ENCODE measurements at places on chromosomes 16 and 17.

- DNase-seq = no peak
Measured at GRCh38 chr17:5513628-5514027, 27.3 kb downstream of the MIS12 start.

DNA sequence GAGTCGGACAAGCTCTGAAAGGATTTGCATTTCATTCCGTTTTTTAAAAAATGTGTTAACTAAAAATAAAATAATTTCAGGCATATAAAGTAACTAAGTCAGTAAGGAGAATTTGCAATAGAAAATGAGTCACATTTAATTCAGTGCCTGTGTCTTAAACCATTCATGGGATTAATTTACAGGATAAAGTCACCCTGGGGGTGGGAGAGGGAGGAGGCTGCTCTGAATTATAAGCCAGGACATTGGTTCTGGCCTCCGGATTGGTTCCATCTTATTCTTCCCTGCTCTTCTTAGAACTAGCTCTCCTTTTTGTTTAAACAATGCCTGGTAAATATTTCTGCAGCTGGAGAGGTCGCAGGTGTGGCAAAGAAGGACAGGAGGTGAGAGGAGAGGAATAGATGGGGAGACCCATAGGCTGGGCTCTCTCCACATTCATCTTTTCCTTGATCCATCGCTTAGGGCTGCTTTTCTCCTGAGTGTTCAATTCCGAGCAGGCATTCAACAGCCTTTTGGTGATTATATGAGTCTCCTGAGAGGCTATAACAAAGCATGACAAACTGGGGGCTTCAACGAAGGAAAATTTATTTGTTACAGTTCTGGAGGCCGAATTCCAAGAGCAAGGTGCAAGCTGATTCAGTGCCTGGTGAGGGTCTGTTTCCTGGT, 319.2 kb downstream of the PHKB start:
- DNase-seq = no peak

DNA sequence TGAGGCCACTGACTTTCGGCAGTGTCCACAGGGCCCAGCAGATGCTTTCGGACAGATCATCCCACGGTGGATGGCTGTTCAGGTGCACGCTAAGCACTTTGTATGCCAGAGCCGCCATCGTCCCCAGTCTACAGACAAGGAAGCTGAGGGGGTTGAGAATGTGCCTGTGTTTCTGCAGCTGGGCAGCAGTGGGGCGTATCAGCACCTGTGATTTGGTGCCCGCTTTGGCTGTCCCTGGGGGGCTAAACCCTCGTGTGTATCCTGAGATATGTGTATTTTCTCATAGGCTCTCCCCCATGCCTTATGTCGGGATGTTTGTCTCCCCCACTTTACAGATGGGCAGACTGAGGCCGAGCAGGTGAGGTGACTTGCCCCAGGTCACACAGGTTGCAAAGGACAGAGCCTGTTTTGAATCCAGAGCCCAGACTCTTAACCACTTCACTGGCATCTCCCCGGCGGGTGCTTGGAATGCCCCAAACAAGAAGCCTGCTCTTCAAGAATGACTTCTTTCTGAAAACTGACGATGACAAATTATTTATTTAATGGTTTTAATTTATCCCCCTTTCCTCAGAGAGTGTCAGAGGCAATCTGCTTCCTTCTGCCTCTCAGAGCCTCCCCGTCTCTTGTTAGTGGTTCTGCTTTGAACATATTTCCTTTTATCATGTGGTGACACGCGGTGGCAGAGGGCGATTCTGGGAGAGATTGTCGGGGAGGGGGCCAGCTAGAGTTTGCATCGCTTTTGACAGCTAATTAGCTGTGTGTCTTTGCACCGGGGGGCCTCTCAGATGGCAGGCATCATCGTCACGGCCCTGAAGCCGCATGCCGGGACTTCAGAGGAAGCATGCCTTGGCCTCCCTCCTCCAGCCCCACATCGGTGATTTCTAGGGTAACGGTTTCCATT, 149.6 kb upstream of the CIBAR2 start:
- DNase-seq = no peak

- DNase-seq = no peak
Measured at GRCh38 chr16:14502256-14502875, 127.7 kb downstream of the PARN start.

GRCh38 chr17:12007466-12007865, 10.2 kb upstream of the ZNF18 start:
- no peak for DNase-seq

DNA sequence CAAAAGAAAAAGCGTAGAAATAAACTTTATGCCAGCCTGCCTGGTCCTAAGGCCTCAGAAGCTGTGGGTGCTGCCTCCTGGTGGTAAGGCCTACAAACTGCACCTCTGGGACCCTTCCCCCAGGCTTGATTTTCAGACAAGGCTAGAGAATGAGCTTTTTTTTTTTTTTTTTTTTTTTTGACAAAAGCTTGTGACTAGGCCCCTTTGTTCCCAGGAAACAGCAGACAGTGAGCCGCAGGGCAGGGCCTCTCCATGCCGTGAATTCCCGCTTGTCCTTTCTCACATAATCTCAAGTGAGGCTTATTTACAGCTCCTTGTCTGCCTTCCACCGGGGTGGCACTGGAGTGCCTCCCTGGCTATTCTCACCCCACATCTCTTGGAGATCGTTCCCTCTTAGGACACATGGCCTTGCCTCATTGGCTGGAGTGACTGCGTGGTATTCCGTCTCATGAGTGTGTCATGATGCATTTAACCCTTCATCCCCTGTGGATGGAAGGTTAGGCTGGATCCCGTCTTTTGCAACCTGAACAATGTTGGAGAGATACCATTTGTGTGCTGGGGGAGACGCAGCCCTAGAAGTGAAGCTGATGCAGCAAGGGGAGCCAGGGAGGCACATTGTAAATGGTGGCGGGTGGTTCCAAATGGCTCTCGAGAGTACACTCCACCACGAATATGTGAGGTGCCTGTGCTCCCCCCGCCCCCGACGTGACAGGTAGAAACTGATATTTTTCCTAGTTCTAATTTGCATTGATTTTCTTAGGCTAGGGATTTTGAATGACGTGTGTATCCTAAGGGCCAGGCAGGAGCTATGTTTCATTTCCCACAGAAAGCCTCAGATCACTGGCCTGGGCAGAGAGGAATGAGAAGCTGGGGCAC, 49.6 kb downstream of the USP22 start:
- peak; percentile 15 for DNase-seq

GRCh38 chr17:21678393-21679081, 13.8 kb upstream of the KCNJ18 start:
- DNase-seq = peak; percentile 8

DNA sequence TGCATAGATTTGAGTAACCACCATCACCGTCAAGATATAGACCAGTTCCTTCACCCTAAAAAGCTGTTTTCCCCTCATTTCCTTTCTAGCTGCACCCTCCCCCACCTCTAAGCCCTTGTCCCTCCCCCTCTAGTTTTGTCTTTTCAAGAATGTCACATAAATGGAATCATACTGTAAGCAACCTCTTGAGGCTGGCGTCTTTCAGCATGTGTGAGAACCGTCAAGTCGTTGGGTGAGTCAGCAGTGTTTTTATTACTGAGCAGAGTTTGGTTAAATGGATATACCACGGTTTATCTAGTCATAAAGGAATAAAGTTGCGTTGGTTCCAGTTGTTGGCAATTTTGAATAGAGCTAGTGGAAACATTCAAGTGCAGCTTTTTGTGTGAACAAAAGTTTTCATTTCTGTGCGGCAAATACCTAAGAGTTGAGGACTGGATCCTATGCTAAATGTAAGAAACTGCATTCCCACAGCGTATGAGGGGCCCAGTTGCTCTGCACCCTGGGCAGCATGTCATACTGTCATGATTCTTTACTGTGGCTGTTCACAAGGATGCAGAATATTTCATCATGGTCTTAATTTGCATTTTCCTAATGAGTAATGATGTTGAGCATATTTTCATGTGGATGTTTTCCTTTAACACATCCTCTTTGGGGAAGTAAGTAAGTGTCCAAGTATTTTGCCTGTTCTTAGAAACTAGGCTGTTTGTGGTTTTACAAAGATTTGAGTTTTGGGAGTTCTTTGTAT, 264.3 kb downstream of the CPPED1 start:
- no peak for DNase-seq

DNA sequence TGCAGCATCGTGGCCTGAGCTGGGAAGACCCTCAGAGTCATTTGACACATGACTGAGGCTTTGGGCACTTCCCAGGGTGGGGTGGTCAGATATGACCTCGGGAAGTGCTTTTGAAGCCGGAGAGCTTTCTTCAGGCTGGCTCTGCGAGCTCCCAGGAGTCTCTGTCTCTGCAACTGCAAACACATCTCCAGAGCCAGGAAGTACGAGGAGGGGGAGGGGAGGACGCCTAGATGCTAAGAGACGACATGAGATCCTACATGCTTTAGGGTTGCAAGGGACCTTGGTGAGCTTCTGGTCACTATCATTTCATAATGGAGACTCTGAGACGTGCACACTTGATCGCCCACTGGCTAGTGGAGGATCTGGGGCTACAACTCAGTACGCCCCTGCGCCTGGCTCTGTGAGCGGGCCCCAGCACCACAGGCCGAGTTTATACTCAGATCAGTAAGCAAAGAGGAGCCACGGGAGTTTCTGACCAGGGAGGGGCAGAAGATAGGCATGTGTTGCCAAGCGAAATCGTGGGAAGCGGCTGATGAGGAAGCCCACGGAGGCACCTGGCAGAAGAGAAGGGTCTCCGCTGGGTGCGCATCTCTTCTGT, 527 bp upstream of the MGAT5B start:
- DNase-seq = no peak

DNA sequence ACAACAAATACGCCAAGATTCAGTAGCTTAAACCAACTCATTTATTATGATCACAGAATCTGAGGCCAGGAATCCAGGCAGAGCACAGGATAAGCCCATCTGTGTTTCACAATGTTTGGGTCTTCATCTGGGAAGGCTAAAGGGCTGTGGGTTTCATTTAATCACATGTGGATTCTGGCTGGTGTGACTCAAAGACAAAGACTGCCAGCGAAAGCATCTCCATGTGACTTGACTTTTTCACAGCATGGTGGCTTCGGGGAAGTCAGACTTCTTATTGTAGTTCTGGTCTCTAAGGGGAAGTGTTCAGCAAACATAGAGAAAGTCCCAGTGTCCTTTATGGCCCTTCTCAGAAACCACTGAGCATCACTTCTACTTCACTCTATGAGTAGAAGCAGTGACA, 1014.4 kb upstream of the GOT2 start:
- DNase-seq = no peak

DNA sequence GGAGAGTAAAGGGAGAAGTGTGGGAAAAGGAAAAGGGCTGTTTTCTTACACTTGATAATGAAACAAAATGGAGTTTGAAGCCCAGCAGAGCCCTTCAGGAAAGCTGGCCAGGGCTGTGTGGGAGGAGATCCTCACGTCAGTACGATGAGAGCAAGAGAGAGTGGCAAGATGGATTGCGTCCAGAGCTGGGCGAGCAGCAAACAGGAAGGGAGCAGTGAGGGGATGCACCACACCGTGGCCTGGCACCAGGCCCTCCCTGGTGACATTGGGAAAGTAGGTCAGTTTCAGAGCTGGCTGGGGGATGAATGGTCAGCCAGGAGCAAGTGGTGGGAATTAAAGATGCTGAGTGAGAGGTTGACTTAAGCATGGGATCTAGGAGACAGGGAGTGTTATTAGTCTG, 273.6 kb downstream of the GRIN2A start:
- no peak for DNase-seq

DNA sequence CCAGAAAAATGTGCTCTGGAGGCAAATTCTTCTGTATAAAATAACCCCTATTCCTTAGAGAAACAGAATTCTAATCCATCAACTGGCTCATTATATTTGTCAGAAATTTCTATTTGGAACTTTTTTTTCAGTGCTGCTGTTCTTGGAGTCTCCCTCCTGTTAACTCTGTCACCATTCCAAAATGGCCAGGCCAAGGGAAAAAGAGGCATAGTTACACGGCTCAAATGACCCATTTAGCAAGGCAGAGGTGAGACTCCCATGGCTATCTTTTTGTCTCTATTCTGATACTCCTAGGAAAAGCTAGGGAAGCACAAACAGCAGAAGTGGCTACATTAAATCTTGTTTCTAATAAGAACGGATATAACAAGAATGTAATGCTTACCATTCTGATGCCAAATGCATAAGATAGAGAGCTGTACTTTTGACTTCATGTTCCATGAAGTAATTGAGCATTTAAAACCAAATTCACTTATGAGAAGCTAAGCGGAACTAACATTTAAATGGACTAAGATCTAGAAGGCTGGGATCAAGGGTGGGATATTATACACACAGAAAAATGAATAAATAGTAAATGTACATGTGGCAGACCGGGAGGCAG, 64.4 kb upstream of the CORO6 start:
- no peak for DNase-seq

DNA sequence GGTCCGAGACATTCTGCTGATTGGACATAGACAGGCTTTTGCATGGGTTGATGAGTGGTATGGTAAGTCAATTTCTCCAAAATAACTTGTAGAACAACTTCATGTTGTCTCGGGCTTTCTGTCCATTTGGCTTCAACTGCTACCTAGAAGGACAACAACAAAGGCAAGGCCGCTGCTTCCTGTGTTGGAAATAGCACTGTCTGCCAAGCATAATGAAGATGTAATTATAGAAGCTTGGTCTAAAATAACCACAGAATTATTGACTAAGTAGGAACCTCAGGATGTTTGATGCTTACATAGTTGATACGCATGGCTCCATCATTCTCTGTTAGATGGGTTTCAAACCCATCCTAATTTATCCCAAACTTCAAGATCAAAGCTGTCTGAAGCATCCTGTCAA, 42.3 kb upstream of the NOL11 start:
- DNase-seq = no peak

DNA sequence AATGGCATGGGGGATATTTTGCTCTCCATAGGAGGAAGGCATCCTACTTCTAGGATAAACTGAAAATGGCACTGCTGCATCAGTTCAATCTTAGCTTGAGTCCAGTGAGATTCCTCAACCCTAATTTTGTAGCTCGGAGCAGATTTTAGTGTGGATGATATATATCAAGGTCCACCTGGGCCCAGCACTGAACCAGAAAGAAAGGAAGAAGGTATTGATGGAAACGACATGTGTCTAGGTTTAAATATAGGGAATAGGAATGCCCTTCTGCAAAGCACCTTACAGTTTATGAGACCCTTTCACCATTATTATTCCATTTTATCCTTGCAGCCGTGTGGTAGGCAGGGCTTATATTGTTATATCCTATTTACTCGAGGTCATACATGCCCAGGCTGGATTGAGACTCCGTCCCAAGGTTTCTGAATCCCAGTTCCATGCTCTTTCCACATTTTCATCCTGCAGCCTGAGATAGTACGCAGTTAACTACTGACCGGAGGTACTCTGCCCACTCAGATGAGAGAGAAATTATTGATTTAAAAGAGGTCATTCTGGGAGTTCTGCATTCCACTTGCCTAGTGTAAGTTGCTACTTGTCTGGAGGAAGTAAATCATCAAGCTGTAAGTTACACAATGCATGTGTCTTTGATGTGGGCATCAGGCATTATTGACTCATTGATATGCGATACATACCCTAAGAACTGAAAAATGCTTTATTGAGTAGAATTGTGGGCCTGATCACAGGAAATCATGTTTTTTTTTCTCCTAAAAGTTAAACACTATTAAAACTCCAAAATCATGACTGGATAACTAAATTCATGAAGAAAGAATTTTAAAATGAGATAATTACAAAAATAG, 10.1 kb downstream of the KRT39 start:
- DNase-seq = peak; percentile 29

Data from NCI-H2227 treated with DMSO at 0.1 percent for 48 hours (cell line).